ENCODE measurements at places on chromosomes 4 and X.

DNA sequence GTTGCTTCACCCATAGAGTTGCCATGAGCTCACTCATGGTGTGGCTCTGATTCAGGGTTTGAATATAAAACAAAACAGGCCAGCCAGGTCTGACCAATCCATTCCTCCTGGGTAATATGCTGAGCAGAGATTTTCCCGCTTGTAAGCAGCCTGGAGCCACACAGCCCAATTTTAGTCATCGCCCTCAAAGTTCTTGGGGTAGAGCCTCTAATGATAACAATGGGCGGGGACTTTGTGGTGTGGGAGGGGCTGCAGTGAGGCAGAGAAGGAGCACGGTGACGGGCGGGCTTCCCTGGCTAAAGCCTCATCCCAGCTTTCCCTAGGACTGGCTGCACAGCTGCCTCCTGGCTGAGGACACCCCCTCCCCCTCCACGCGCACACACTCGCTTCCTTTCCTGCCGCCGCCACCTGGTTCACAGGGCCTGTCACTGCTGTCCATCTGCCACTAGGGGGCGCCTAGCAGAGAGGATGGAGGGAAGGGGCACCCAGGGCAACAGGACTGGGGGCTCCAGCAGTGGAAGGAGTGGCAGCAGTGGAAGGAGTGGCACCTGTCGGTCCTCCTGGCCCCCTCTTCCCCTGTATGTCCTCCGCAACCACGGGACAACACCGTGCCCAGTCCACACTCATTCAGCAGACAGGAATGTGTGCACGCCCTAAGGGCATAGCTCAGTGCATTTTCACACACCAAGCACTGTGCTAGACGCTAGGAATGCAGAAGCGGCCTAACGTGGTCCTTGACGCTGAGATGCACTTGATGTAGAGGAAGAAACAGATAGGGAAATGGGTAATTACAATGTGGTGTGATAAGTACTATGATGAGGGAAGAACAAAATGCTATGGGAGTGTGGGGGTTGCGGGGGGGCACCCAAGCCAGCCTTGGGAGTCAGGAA, 26.8 kb downstream of the PRPS1 start:
- DNase-seq = no peak

DNA sequence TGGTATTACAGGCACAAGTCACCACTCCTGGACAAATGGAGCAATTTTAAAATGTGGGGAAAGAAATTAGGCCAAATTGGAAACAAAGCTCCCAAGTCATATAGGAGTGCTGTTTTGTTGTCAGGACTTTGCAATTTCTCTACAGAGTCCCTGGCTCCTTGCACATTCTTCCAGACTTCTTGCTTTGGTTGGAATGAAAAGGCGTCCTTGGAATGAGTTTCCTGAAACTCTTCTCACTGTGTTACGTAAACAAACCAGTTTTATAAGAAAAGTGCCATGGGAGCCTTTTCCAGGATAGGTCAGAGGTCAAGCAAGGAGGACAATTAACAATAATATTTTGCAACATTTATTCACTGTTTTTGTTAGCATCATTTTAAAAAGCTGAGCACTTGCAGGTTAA, 32.4 kb upstream of the KIT start:
- no peak for DNase-seq

- DNase-seq = no peak
Measured at GRCh38 chr4:53929311-53929710, 135.1 kb downstream of the CHIC2 start.

DNA sequence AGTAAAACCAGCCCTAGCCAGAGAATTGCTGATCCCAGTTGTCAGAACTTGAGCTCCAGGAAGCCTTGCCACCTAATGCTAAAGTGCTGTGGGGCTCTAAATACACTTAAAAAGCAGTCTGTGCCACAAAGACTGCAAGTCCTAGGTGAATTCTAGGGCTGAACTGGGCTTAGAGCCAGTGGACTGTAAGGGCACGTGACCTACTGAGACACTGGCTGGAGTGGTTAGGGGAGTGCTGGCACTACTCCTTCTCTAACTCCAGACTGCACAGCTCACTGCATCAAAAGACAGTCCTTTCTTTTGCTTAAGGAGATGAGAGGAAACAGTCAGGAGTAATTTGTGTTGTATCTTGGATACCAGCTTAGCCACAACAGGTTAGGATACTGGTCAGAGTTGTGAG, 1240.2 kb downstream of the FAM133A start:
- no peak for DNase-seq

GRCh38 chr4:45897946-45898585, 225.8 kb downstream of the GABRG1 start:
- DNase-seq = no peak

DNA sequence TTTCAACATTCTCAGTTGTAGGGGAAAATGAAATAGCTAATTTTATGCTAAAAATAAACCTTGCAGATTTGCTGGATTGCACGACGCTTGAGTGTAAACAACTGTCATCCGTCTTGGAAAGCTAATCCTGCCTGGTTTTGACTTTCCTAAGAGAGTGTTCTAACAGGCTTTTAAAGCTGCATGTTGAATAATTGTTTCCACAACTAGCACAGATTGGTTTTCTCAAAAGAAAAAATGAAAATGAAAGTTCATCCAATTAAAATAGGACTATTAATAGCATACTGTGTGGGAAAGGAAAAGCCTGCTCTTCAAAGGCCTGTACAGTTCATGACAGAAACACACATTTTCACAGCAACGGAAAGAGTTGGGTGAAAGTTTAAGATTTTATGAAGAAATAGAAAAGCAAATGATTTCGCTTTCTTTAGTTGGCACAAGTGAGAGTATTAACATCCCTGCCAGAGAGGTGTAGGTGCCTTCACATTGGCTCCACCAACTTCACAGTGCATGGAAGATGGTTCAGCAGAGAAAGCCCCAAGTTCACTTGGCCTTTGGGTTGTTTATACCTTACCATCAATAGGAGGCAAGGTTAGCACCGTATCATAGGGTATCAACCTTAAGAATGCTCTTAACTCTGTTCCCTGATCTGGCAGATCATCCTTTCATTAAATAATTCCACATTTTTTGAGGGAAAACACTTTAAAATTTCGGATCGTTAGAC, 140.0 kb upstream of the GUCY1A1 start:
- no peak for DNase-seq

DNA sequence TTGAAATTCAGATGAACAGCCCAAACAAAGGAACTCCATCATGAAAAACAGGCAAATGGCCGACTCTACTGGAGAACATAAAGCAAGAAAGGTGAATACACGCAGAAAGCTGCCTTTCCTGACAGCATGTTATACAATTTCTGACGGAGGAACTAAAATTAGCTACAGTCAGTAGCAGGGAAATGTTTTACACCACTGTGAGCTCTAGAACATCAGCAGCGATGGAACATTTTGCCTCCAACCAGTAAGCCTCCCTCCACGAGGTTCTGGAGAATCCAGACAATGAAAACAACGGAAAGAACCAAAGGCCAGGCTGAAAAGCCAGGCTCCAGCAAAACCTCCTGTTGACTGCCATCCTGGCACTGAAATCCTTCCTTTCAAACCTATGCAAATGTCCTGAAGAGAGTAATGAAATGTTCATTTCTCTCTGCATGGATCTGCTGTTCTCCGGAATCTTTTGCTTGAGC, 78.9 kb downstream of the IRF2 start:
- no peak for DNase-seq

DNA sequence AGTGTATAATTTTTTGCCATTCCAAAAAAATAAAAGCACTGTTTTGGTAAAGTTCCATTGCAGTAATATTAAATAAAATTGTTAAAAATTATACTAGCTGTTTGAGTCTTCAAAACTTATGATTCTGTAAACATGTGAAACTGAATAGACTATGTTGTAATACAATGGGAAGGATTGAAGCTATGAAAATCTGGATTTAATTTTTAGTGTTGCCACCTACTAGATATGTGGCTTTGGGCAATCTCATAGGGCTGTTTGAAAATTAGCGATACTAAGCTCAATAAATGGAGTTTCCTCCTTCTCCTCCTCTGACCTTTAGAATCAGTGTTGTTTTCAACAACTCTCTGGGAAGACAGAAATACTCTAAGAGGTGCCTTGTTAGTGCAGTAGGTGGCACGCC, 4.5 kb downstream of the PGRMC2 start:
- DNase-seq = no peak

DNA sequence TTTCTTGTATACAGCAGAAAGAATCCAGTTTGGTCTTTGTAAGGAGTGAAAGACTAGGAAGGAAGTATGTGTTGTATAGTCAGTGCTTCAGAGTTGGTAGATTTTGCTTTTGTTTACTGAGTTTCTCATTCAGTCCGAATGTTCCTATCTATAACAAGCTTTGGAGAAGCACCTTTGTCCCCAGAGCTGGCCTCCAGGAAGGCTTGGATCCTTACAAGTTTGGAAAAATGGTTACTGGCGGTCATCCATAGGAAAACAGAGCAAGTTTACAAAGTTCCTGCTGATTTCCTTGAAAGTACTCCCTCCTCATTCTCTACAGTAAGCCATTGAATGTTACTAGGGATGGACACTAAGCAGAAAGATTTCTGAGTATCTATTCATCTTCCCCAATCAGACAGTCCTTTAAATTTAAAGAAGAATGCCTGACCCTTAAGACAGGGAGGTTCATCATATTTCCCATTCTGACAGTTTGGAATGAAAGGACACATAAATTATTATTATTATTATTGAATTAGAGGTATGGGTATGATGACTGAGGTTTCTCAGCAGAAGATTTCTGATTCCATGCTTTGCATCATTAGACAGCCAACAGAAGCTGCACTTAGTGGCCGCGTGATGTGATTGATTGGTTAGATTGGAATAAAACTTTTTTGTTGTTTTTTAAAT, 35.8 kb downstream of the FAT4 start:
- no peak for DNase-seq

- DNase-seq = no peak
Measured at GRCh38 chr4:751676-752075, 46.0 kb downstream of the PCGF3 start.

- DNase-seq = no peak
Measured at GRCh38 chr4:10442976-10443375, 14.2 kb downstream of the ZNF518B start.

GRCh38 chrX:148259990-148260389, 240.4 kb upstream of the AFF2 start:
- DNase-seq = no peak

DNA sequence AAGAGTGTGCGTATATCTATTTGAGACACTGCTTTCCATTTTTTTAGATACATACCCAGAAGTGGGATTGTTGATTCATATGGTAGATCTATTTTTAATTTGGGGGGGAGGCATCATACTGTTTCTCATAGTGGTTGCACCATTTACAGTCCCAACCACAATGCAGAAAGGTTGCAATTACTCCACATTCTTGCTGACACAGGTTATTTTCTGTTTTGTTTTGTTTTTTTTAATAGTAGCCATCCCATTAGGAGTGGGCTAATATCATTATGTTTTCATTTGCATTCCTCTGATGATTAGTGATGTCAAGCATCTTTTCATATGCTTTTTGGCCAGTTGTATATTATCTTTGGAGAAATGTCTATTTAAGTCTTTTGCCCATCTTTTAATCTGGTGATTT, 15.1 kb upstream of the LHFPL1 start:
- DNase-seq = no peak

DNA sequence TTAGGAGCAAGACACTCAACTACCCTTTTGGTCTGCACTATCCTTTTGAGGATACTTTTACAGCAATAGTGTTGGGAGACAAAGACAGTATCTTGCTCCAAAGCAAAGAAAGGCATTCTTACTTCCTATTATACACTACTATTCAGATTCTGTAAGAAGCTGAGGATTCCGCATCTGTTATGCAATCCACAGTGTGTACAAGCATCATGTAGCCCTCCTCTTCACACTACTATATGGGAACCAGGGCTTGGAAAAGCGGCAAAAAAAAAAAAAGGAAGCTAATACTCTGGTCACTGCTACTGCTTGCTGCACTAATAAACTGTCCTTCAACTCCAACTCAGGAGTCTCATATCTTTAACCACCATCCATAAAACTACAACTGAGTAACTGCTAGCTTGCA, 59.1 kb downstream of the FBXW7 start:
- DNase-seq = no peak

DNA sequence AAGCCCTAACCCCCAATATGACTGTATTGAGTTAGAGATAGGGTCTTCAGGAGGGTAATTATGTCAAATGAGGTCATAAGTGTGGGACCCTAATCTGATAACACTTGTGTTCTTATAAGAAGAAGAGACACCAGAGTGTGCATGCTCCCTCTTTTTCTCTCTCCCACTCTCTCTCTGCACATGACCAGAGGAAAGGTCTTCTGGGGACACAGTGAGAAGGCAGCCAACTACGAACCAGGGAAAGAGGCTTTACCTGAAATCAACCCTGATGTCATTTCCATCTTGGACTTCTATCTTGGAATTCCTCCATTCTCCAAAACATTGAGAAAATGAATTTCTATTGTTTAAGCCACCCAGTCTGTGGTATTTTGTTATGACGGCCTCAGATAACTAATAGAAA, 97.2 kb upstream of the MAD2L1 start:
- no peak for DNase-seq

DNA sequence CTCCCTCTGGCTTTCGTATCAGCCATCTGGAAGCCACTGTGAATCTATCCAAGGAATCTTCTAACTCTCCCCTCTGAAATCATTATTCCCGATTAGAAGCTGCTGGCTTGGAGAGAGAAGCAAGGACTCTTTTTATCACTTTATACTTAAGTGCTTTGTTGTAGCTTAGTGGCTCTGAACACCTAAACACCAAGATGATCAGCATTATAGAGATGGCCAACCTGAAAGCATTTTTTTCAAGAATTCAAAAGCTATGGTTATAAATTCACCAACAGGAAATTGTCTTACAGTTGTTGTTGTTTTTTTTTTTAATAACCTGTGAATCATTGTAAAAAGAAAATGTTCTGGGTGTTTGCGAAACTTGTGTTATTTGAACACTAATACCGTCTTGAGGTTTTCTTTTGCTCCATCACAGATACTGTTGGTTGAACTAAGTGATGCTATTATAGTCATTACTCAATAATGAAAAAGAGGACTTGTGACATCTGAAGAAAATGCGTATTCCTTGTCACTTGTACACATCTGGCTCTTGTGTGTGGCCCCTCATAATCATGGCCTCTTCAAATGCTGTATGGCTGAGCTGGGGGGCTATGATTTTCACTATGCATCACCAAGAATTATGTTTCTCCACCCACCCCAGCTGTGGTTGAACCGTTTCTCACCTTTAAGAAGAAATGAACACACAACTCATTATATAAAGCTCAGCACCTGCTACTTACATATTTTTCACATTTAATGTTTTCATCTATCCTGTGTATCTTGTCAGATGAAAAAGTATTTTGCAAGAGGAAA, 11.8 kb upstream of the SMIM43 start:
- no peak for DNase-seq

- no peak for DNase-seq
Measured at GRCh38 chrX:68570598-68570997, 71.7 kb downstream of the YIPF6 start.

DNA sequence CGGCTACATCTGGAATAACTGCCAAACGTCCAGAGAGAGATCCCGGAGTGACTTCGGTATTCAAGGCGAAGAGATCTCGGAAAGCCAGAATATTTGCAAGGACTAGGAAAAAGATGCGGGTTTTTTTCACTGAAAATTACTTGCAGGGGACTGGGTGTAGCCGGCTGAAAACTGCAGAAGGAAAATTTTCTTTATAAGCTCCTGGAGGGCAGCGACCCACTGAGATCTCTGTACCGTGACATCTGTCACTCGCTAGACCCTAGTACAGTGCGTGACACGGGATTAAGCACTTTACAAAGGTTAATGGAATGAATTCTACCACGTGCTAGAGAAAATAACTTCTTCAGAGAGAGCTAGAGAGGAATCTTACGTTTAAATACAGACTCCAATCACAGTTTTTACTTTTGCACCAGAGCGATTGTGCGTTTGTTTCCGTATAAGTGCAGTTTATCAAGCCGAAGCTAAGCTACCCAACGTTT, 1.1 kb upstream of the LCORL start:
- no peak for DNase-seq

Data from DMS 273 treated with DMSO at 0.1 percent for 48 hours (cell line).